ENCODE measurements at places on chromosomes 7 and 10.
A peak's percentile ranks its signal among the peaks of the same experiment; 100 is the strongest.

GRCh38 chr7:91850455-91850854 lies 30.0 kb downstream of the MTERF1 start:
- no peak for DNase-seq

GRCh38 chr7:51068401-51068800 lies 248.2 kb downstream of the COBL start:
- DNase-seq, result no peak

GRCh38 chr7:98105942-98106544 lies 619 bp upstream of the LMTK2 start:
- DNase-seq, result peak; percentile 12

DNA sequence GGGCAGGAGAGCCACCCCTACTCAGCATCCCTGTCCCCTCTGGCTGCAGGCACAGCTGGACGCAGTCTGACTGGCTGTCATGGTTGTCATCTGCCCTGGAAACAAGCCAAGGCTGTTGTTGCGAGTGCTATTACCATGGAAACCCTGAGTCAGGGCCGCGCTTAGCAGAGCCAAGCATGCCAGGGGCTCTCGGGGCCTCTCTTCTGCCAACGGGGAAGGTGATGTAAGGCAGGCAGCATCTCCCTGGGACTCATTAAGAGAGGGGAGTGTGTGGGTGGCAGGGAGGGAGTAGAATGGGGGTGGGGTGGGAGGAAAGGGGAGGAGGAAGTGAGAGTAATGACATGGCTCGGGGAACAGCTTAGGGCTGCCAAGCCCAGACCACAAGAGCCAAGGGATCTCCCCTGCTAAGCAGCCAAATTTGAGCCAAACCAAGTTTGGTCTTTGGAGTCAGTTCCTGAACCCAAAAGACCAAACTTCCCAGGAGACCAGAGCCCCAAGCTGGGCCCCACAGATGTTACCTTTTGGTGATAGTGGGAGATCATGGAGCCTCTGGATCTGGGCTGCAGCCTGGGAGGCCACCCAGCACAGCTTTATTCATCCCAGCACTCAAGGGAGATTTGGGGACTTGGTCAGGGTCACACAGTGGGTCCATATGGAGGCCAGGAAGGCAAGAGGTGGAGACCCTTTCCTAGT lies 67.6 kb downstream of the TMEM130 start:
- DNase-seq, result peak; percentile 37

GRCh38 chr7:18788026-18788425 lies 292.5 kb downstream of the HDAC9 start:
- DNase-seq, result no peak

- no peak for DNase-seq
These were observed 126.8 kb downstream of the KAT6B start for GRCh38 chr10:74953214-74953613.

GRCh38 chr10:30436191-30436611 lies 2.2 kb downstream of the MAP3K8 start:
- no peak for DNase-seq

DNA sequence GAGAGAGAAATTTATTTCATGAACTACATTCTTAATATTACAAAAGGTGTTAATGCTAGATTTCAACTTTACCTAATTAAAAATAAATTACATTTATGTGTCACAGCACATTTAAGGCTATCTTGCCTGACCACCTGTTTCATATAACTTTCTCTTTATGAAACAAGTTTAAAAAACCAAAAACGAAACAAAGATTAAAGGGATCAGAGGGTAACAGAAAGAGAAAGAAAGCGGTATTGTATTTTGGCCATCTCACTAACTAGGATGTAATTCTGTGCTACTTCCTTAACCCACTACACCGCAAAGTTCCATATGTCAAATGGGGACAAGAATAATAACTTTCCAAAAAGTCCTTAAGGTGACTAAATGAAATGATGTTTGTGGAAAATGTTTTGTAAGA lies 6.3 kb upstream of the RHOBTB1 start:
- DNase-seq, result no peak

- no peak for DNase-seq
These were observed 73.9 kb downstream of the GRID1 start for GRCh38 chr10:86292462-86293395.

DNA sequence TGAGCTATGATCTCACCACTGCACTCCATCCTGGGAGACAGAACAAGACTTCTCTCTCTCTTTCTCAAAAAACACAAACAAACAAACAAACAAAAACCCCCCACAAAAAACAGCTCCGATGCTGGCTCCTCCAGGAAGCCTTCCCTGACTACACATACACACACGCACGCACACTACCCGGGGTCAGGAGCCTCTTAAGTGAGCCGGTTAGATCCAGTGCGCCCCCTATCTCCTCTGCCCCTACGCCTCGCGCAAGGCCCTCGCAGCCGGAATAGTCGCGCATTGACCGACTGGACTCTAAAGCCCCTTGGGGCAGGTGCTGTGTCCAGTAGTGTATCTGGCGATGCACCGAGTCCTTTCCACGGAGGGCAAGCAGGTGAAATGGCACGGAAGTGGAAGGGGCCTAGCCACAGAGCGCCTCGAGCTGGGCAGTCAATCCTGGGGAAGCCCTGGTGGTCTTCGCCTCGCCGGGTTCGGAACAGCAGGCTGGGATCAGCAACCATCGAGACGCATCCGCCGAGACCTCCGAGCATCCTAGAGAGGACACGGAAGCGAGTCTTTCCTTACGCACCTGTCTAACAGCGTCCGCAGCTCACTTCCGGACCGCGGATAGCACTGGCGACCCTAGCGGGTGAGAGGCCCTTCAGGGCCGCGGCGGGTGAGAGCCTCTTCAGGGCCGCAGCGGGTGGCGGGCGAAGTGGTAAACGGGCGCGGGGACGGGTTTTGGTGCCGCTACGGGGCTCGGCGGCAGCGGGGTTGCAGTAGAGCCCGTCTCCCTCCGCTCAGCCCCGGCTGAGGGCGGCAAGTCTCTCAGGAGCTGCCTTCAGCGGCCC lies at the start of gene ZSCAN25:
ZSCAN25 (plus strand) TSS at position 588 of the 833 bp plus-strand sequence. CDS start 2,661 bp downstream, outside the sequence.
- peak; percentile 85 for DNase-seq

DNA sequence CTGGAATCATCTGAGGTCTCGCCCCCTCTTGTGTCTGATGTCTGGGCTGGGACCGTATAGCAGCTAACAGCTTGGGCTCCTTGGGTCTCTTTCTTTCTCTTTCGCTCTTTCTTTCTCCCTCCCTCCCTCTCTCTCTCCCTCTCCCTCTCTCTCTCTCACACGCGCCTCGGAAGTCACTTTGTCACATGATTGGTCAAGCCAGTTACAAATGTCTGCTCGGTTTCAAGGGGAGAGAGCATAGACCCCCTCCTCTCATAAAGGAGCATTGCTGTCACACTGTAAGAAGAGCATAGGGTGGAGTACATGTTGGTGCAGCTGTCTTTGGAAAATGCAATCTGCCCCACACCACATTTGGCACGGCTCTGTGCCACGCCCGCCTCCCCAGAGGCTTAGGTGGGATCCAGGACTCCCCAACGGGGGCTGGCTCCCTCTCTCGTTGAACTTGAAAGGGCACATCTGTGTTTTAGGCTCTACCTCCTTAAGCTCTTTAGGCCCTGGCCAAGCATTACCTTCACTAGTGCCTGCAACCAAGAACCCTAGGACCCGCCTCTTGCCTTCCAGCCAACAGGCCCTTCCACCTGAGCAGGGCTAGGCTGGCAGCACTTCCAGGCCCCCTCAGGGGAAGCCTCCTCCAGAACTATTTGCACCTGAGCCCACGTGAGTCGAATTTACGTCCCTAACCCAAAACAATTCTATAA lies 61.9 kb upstream of the CACUL1 start:
- no peak for DNase-seq

GRCh38 chr7:11848251-11848650 lies 16.3 kb upstream of the THSD7A start:
- DNase-seq, result no peak

DNA sequence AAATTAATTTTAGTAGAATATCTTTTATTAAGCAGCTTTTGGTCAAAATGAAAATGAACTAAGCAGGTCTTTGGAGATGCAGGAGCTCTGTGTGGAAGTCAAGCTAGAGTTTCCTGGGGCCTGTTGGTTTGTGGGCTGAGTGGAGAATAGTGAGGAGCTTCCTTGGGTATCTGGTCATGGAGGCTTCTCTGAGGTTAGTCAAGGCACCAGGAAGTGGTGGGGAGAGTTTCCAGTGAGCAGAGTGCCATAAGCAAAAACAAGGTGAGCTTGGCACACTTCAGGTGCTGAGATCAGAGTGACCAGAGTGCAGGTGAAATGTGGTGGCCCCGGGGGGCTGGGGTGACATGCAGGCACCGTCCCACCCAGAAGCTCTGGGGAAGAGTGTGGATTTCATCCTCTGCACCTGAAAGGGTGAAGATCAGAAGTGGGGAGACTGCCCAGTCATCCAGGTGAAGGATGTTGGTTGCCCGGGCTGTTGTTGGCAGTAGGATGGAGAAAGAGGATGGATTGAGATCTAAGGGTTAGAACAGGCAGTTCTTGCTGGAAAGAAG lies 77.4 kb downstream of the WDR37 start:
- no peak for DNase-seq

DNA sequence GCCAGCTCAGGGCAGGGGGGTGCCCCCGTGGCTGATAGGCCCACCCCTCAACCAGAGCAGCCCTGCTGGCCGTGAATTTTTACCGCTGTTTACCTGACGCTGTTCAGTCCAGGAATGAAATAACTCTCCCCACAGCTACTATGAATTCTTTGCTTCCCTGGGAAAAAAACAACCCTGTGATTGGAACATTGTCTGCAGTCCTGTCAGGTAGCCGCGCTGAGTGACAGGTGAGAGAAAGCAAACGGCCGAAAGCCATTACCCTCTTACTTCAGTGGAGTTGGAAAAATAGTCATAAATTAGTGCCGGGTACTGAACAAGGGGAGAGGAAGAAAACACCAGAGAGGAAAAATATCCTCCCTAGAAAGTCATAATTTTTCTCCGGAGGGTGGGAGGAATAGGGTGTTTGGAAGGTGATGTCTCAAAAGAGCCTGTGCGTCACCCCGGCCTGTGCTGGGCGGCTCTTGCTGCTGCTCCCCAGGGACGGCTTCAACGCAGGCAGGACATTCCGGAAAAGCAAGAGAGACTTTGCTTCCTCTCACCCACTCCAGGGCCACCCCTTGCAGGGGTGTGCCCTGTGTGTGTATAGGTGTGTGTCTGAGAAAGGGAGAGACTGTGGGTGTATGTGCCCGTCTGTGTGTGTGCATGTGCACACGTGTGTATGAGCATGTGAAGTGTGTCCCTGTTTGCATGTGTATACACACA lies 69.0 kb downstream of the CDH23 start:
- DNase-seq, result no peak

DNA sequence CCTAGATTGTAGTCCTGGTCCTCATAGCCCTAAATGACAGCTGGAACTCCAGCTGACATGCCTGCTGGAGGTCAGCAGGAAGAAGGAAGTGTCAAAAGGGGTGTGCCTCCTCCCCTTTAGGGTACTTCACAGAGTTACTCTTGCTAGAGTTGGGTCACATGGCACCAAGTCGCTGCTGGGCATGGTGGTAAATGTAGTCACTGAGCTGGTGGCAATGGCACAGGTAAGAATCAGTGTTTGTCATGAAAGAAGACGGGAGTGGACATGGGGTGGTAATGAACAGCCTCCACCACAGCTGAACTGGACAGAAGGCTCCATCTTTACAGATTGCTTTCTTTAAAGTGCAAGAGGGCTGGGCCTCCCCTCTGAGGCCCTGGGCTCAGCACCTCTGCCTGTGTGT lies 122.3 kb downstream of the ACTR3B start:
- no peak for DNase-seq

All from activated naive CD8-positive, alpha-beta T cell treated with anti-CD3 and anti-CD28 coated beads, Interleukin-2, amount 50 U/mL, for 24 hours (primary cell).